ENCODE measurements at places on chromosomes 5 and 9.

GRCh38 chr5:100761192-100761591, 141.9 kb downstream of the ST8SIA4 start:
- no peak for DNase-seq

- no peak for DNase-seq
Measured at GRCh38 chr9:109156708-109157107, 10.3 kb downstream of the FRRS1L start.

DNA sequence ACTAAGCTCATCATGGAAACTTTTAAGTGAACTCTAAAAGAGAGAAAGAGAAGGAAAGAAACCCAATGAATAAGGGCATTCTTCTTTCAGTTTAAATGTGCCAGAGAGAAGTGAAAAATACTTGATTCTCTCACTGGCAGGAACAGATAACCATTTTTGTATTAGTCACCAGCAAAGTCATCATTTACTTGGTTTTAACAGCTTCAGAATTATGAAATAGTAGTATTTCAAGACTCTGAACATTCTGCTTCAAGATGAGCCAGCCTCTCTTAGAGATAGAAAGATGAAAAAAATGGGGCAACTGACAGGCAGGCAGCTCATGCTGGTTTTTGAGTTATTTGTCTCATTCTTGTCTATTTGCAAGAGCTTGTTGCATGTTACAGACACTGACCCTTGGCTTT, 103.5 kb downstream of the GCNT1 start:
- no peak for DNase-seq

DNA sequence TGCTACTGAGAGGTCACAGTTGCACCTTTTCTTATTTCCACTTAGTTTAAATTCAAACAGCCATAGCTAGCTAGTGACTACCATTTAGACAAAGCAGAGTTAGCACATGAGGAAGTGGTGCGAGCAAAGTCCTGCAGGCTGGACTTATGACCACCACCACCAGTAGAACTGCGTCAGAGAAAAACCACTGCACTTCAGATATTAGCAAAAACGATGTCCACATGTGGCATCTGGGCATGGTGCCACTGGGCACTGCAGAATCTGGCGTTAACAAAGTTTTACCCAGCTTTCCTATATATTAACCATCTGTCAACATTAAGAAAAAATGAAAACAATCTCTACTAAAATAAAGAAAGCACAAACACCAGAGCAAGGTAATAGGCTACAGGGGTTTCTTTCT, 80.1 kb downstream of the SPTLC1 start:
- no peak for DNase-seq

- DNase-seq: no peak
Measured at GRCh38 chr5:154995679-154996078, 17.9 kb upstream of the KIF4B start.

DNA sequence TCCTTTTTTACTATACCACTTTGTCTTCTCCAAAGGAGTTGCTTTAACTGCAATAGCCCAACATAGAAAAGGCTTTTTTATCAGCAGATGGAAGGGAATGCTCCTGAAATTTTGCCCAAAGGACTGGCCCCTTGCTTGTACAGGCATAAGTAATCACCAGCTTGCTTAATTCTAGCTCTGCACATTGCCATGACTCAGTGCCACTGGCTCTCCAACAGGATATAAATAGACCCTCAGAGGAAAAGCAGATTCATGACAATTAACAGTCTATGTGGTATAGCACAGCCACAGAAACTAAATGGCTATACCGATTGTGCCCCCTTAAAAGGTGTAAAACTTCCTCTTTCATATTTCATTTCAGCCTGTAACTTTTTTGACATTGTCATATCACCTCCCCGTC, 227.0 kb downstream of the ZNF608 start:
- DNase-seq: no peak

DNA sequence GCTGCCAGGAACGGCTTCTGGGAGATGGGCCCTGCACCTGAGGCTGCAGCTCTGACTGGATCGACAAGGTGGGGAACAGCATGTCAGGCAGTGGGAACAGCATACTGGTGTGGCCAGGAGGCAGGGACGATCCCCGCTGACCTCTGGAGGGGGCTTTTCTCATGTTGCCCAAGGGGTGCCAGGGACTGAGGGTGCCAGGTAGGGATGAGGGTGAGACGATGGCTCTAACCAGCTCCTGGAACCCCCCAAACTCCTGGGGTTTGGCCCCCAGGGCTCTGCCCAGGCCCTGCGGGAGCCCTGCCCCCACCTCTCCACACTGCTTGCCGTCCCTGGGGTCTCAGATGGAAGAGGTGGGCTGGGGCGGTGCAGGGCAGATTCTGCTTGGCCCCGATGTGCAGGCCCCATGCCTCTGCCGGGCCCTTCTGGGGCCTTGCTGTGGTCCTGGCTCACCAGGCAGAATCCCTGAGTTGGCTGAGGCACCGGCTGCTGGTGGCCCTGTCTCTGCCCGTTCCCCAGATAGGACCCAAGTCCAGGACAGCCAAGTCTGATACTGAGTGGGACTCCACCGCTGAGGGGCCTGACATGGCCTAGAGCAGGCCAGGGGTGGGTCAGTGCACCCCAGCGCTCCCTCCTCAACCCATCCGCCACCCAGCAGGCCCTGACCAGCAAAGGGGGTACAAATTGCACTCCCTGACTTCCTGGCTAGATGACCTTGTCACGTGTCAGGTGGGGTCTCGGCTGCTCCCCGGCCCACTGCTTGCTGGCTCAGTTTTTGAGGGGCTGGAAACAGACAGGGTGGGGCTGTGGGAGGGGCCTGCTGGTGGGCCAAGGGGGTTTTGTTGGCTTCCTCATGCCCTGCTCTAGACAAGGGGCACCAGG, 28.4 kb upstream of the RNF130 start:
- no peak for DNase-seq

GRCh38 chr5:59218424-59219045, 635.7 kb downstream of the RAB3C start:
- DNase-seq: no peak

GRCh38 chr5:172102218-172102870, 85.7 kb downstream of the STK10 start:
- DNase-seq: no peak

DNA sequence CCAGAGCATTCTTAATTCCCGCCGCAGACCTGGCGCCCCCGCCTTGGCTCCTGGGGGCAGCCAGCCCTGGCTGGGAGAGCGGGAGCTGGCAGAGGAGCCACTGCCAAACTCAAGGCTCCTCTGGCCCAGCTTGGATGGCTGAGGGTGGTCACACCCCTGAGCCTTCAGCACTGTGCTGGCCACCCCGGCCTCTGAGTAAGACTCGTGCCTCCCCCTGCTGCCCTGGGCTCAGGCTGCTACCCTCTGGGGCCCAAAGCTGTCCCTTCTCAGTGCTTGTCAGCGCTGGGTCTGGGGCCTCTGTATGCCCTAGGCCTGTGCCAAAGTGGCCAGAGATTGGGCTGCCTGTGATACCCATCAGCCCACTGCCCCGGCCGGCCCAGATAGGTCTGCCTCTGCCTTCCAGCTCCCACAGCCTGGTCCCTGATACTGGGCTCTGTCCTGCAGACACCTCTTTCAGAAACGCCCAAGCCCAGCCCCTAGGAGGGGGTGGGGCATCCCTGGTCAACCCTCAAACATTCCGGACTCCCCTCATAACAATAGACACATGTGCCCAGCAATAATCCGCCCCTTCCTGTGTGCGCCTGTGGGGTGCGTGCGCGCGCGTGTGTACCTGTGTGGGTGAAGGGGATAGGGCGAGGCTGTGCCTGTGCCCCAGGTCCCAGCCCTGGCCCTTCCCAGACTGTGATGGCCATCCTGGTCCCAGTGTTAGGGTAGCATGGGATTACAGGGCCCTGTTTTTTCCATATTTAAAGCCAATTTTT, 4.4 kb upstream of the PRR7 start:
- no peak for DNase-seq

DNA sequence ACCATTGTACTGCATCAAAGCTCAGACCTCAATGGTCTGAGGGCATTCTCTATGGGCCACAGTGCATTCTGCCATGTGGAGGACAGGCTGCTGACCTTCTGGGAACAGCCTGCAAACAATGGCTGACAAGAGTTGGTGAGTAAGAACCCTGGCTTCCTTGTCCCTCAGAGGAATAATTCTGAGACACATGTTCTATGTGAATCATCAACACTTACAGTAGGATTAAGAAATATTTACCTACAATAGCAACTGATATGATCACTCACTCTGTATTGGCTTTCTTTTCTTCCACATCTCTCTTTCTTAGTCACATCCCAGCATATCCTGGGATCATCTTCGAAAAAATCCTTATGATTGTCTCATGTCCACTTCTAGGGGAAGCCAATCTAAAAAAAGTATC, 306.5 kb upstream of the ITGA1 start:
- DNase-seq: no peak

GRCh38 chr5:76197726-76198125, 114.5 kb downstream of the SV2C start:
- no peak for DNase-seq

DNA sequence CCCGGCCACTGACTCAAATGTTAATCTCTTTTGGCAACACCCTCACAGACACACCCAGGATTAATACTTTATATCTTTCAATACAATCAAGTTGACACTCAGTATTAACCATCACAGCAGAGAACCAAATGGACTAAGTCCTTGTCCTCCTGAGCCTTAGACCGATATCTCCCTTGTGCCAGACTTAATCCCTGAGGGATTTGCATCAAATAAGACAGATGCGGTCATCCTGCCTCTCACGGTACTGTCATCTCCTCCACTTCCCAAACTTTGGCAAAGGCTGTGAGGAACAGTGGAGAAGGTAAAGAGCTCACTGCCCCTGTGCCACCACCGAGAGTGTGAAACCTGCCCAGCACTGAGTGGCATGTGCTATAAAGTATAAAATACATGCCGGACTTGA, 6.5 kb upstream of the PRRC2B start:
- DNase-seq: no peak

DNA sequence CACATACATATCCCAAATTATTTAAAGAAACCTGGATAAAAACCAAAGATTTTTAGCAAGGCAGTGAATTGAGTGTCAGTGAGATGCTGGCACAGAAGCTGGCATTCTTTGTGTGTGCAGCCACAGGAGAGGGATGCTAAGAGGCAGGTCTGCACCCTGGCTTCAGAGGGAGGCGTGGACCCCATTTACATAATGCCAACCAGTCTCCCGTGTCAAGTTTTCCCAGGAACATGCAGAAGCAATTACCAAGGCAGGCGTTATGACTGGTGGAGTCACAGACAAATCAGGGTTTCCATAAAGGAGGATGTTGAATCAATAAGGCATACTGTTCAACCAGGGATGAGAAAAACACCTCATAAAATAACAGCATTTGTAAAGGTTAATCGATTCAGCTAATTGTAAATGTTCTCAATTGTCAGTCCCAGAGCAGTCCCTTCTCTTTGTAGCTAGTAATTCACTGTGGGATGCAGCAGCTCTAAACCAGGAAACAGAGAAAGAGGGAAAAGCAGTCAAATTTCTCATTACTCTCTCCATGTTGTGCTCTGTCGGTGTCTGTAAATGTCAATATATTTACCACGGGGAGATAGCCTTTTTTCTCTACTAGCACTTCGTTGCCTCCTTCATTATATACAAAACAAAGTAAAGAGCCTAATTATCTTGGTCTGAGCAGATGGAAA, 452.4 kb upstream of the GRAMD2B start:
- DNase-seq: no peak

- no peak for DNase-seq
Measured at GRCh38 chr9:72351538-72352453, 13.2 kb downstream of the ZFAND5 start.

GRCh38 chr5:115180165-115180709, 10.5 kb upstream of the TRIM36 start:
- DNase-seq: peak; percentile 21

DNA sequence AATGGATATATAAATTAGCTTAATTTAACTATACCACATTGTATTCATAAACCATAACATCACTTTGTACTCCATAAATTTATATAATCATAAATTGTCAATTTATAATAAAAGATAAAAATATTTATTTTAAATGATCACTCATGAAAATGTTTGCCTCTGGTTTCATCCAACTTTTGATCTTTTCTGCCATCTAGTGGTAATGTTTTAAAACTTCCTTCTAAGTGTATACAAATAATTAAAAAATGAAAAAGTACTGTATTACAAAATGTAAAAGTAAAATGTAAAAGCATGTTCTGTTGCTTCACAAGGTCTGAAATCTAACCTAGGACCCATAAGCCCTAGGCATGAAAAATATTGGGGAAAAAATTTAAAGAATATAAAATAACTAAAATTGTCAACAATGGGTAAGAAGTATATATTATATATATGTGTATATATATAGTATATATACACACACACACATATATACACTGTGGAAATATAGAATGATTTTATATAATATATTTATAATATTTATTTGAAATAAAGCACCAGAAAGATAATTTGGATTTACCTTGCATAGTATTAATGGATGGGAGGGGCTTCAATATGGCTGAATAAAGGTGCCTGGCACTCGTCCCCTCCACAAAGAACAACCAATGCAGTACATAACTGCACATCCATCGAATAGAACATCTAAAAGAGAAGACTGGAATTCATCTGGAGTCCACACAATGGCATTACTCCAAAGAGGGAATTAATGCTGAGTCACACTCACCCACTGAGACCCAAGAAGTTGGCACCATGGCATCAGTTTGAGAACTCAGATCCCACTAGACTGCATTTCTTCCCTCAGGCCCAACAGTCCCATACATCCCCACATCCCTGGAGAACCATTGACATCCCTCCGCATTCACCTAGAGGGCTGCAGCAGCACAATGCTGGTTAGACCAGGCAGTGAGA, 32.5 kb downstream of the ANXA1 start:
- DNase-seq: no peak

DNA sequence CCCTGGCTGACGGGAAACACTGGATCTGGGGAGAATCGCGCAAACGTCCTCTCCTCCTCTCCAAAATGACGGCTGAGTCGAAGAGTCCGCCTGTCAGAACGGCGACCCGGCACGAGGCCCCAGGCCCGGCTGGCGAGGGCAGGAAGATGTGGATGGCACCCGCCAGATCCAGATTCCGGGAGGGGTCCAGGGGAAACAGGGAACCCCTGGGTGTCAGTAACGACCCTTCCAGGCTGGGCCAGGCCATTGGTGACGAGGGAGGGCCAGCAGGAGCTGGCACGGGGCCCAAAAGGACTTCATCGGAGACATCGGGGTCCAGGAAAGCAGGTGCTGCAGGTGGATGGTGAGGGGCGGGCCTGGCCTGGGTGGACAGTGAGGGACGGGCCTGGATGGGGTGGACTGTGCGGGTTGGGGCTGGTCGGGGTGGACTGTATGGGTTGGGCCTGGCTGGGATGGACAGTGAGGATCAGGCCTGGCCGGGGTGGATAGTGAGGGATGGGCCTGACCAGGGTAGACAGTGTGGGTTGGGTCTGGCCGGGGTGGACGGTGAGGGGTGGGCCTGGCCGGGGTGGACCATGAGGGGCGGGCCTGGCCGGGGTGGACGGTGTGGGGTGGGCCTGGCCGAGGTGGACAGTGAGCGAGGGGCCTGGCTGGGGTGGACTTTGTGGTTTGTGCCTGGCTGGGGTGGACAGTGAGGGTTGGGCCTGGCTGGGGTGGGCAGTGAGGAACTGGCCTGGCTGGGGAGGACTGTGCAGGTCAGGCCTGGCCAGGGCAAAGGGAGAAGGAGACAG, 14.0 kb downstream of the SLC6A3 start:
- no peak for DNase-seq

GRCh38 chr5:54885636-54886035, 99.8 kb downstream of the ESM1 start:
- DNase-seq: no peak
